Stimulated activated CD4-positive, alpha-beta T cell treated with anti-CD3 and anti-CD28 coated beads, Interleukin-2, amount 100 ng/mL, for 24 hours (primary cell): ENCODE measurements at places on chromosomes 6 and 20.

DNA sequence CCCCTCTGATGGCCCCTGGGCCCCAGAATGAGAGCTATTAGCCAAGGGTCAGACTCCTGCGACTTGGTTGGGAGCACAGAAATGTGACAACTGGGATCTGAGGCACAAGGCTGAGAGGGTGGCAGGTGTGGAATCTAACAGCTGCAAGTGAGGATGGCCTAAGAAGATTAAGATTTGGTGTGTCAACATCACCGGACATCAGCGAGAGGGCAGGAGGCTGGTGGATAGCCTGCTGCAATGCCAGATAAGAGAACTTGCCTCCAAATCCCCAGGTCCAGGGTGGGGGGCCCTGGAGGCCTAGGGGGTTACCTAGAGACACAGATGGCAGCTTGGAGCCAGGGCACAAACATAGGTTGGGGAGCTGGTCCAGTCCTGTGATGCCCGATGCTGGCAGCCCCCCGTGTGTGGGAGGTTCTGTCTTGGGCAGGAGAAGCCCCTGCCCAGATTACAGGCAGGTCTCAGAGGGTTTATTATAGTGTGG, 155.8 kb downstream of the GRM4 start:
- no peak for DNase-seq

GRCh38 chr20:39263076-39263475, 300.9 kb downstream of the DHX35 start:
- DNase-seq: no peak

- no peak for DNase-seq
These were observed 20.2 kb downstream of the SNX5 start for GRCh38 chr20:17948442-17948841.

- peak; percentile 85 for DNase-seq
These were observed 31.3 kb upstream of the HFE start for GRCh38 chr6:26055719-26056582.

- no peak for DNase-seq
These were observed 167.4 kb downstream of the MBOAT1 start for GRCh38 chr6:20044883-20045282.

DNA sequence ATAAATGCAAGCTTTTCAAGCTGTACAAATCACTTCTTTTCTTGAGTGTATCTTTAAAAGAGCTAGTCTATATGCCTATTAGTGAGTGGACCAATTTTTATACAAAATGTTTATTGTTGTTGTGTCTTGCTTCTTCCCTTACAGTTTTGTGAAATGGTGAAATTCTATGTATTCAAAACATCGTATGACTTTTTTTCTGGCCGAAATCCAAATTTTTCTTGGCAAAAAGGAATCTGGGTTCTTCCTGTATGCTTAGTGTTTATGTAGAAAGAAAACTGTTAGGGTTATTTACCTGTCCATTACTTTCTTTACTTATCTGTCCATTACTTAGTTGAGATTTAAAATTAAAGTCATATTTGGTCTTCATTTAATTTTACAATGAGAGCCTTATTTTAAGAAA, 153.9 kb downstream of the MMS22L start:
- no peak for DNase-seq

DNA sequence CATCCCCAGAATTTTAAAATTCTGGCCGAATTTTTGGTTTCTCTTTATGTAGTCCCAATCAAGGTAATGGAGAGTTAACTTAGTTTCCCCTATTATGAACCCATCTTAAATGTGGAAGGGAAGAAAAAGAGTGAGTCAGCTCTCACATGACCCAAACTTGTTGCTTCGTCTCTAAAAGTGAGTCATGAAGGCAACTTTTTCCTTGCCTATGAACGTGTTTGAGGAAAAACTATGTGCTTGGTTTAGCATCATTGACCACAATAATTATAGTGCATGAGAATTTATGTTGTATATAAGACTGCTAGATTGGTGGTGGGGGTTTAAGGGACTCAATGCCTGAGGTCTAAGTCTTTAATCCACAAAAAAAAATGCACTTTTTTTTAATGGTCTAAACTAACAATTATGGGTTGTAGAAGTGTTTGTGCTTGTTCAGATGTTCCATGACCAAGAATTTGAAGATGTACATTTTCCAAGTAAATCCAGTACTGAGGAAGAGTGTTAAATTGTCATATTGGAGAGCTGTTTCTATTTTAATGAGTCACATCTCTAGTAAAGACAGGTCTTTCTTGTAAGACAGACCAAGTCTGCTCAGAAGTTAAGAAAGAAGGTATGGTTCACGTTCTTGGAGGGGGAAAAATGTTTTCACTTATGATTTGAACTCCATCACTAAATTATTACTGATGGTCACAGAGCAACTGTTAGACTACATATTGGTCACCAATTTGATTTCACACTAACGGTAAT, 409.9 kb upstream of the MARCKS start:
- DNase-seq: no peak

DNA sequence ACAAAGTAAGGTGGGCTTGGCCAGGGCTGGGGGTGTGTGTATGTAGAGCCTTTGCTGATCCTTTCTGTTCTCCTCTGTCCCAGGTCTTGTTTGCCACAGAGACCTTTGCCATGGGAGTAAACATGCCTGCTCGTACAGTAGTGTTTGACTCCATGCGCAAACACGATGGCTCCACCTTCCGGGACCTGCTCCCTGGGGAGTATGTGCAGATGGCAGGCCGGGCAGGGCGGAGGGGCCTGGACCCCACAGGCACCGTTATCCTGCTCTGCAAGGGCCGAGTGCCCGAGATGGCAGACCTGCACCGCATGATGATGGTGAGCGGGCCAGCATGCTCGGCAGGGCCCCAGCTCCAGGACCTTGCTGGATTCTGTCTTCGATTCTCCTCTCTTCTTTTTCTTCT, 6.2 kb downstream of the DXO start:
- DNase-seq: no peak

DNA sequence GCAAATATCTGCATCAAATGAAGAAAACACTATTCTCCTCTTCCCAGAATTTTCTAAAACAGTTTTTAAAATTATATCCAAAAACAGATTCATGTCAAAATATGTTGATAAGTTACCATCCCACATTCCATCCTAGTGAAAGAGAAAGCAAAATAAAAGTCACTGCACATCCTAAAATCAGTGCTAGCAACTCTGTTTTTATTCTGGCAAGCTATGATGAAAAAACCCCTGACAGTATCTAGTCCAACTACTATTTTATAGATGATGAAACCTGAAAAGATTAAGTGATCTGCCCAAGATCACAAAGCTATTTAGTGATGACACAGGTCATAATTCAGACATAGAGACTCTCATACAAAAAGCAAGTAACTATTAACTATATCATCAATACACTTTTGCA, 190.3 kb upstream of the SHLD1 start:
- DNase-seq: no peak

DNA sequence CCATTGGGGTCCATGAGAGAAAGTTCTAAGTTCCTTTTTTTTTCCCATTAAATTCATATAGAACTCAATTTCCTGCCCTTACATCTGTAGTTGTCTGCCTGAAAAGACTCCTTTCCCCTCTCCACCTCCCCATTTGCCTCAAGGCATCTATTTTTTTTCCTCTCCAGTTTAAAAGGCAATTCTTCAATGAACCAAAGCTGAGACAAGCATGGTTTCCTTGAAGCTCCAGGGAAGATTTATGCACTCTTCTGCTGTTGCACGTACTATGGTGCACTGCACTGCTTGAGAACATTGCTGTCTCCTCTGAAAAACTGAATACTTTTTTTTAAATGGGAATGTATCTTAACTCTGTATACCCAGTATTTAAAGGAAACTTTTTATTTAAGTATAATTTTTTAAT, 465.2 kb downstream of the CD83 start:
- no peak for DNase-seq

GRCh38 chr6:136676075-136676474, 116.2 kb downstream of the MAP3K5 start:
- no peak for DNase-seq

GRCh38 chr6:157706883-157707282, 116.2 kb upstream of the SNX9 start:
- no peak for DNase-seq

GRCh38 chr6:27834384-27834783, 77.8 kb downstream of the OR2B2 start:
- DNase-seq: no peak

DNA sequence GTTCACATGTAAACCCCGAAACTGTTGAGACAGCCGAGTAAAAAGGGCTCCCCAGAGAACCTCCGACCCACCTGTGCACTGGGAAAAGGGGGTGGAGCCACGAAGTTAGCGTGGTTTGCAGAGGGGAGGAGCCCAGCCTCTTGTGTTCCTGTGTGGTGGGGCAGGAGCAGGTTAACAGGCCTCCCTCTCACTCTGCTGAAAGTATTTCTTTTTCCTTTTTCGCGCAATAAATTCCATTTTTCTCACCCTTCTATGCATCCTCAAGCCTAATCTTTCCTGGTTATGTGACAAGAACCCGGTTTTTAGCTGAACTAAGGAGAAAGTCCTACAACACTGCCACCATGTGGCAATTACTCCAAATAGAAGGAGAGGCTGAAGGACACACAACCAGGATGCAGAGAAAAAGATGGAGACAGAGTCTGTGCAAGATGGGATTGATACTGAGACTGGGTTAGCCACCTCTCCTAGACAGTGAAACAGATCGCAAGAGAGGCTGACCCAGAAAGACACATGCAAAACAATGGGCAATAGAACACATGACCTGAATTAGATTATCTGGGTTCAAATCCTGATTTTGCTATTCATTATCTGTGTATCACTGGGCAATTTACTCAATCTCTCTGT, 168.7 kb upstream of the PRSS16 start:
- DNase-seq: peak; percentile 45

- DNase-seq: no peak
These were observed 7.8 kb upstream of the PACSIN1 start for GRCh38 chr6:34457742-34458735.

GRCh38 chr6:108838101-108838717, 10.0 kb upstream of the ARMC2 start:
- no peak for DNase-seq

DNA sequence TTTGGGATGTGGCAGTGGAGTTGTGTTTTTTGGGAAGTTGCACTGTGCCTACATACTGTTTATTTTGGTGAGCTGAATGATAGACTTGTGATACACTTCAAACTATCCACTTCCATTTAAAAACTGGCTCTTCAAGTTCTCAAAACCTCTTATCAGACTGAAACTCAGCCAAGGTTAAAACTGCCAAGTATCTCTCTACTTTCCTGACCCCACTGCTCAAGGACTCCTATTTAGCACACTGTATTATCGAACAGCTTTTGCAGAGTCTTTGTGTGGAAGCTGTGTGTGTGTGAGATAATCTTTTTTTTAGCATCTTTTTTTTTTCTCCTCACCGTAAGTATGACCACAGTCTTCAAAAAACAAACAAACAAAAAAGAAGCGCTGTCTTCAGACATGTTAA, 21.1 kb downstream of the STX11 start:
- no peak for DNase-seq

GRCh38 chr20:59081036-59081435, 38.5 kb upstream of the PRELID3B start:
- no peak for DNase-seq

DNA sequence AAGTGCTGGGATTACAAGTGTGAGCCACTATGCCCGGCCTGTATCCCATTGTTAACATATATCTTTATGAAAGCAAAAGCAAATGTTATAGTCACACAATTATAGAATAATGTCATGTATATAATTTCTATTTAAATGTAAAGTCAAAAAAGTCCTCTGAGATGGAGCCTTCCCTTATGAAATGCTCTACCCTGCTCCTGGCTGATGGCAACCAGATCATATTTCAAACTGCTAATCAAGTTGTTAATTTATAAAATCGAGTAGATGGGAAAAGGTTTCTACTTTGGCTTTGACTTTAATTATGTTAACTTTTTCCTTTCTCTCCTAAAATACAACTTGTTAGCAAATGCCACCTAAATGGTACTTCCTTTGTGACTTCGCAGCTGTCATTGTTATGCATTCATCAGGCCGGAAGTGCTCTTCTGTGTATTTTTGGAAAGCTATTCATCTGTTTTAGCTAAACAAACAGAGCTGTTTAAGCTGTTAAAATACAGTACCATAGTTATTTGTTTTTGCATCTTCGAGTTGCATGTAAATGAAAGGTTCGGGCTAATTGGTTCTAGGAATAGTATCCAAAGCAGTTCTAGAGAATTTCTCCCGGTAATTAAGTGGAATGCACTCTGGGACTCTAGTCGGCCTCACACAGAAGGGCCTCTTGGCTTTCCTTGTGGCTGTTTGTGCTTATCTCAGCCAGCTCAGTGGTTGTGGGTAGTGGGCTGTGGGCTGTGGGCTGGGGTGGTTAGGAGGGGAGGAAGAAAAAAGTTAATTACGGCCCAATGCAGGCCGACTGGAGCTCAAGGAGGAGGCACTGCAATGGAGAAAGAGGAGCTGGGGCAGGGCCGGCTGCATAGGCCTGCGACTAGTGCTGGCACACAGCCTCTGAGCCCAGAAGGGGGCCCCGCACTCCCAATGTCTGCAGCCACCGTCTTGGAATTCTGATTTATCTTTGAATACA, 34.8 kb downstream of the SLC35D3 start:
- DNase-seq: no peak

DNA sequence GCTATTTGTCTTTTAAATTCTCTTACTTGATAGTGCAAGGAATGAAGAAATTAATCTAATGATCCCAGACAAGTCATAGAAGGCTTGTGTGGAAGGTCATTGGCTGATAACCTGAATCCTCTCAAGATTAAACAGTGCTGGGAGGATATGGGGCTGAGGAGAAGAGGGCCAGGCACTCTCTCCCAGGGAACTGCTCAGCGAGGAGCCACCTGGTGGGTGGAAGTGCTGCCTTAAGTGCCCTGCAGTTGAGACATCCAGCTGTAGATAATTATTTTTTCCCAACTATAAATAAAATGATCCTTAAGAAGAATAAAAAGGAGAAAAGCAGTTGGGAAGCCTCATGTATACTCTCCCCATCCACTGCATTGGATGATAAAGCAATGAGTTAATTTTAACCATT, 47.9 kb downstream of the BTBD3 start:
- DNase-seq: no peak

DNA sequence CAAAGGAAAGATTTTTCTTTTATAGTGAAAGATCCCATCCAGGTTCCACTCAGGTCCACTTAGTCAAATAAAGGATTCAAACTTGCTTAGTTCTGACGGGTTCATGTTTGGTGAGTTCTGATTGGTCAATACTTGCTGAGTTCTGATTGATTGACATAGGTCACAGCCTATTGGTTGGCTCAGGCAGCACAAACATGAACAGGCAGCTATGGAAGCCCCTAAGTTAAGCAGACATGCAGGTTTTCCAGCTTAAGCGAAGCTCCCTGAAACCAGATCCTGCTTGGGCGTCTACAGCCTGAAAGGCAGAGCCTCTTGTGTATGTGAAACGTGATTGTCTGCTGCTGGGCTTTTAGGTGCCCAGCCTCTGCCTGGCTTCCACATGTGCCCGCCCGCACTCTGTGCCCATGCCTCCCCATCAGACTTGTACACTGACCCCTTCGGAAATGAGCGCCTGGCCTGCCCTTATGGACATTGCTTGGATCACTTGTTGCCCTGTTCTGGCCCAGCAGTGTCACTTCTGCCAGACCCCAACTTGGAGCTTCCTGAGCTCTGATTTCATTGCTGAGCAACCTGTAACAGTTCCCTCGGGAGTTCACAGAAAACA, 45.4 kb upstream of the ECI2 start:
- DNase-seq: no peak

DNA sequence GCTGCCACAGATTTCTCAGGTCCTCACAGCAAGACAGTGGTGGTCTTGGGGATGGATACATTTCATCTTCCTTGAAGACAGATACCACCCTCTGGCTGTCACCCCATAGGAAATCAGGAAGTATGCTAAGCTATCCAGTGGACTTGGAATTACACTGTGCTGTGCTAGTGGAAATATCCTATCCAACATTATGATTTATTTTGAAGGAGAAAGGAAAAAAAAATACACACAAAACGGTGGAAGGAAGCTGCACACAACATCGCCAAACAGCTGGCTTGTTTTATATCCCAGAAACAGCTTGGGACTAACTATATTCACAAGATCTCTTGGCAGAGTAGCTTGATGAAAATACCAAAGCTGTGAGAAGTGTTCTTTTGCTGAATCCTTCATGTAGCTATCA, 257.6 kb downstream of the LAMA2 start:
- DNase-seq: no peak
